WTC11 (cell line): ENCODE measurements at places on chromosomes 6 and 20.
A peak's percentile ranks its signal among the peaks of the same experiment; 100 is the strongest.

DNA sequence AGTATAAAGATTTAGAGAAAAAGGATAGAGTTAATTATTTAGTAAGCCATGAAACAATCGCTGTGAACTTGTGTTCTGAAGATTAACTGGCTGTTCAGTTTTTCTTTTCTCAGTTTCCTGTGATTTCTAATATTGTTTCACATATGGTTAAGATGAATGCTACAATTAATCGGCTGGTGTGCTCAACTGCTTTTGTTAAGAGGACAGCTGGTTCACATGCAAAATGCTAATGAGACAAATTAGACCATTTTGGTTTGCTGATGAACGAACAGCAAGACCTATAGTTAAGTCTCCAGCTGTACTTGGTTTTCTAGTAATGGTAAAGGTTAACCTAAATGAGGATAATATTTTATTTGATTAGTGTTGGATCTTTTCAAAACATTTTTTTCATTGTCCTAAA is 10.8 kb upstream of the NHSL1 start:
- no peak for DNase-seq

DNA sequence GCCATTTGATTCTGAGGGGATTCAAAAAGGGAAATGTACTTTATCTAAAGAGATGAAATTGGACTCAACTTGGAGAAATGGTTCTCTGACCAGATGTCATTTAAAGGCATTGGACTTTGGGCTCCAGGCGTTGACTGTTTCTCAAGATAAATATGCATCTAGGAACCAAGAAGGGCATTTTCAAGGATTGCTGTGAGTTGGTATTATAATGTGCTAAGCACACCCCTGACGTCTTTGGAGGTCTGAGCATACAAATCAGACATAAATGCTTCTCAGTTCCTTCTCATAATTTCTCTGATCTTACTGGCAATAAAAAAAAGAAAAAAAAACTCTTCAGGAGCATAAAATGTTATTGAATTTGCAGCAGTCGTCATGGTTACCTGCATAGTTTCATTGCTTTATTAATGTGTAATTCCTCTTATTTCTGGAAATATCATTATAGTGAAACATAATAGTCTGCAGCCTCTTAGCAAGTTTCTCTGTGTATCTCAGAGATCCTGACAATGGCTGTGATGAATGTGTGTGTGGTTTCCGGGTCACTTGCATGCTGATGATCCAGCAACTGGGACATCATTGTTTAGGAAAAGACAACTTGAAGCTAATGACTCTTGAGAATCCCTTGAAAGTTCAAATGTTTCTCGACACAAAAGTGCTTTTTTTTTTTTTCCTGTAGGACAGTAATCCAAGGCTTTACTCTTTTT is 136.0 kb downstream of the AIG1 start:
- DNase-seq = no peak

- DNase-seq = no peak
These were observed 24.2 kb upstream of the SIRPA start for GRCh38 chr20:1870792-1871550.

DNA sequence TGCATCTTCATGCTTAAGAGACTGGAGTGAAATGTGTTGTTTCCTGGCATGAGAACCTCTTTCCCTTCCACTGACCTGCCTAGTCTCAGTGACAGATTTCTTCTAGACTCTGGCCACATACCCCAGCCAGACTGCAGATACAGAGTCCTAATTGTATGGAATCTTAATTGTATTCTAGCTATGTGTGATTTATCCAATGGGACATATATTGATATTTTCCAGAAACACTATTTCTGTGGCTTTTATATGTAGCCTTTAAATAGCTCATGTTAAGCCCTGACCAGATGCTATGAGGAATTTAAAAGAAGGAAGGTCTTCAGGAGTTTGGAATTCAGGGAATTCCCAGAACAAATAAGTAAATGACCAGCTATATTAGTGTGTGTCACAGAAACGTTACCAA is 99.0 kb downstream of the FIG4 start:
- DNase-seq = no peak

- DNase-seq = peak; percentile 42
These were observed 469.4 kb upstream of the SLC35B3 start for GRCh38 chr6:8904754-8905153.

DNA sequence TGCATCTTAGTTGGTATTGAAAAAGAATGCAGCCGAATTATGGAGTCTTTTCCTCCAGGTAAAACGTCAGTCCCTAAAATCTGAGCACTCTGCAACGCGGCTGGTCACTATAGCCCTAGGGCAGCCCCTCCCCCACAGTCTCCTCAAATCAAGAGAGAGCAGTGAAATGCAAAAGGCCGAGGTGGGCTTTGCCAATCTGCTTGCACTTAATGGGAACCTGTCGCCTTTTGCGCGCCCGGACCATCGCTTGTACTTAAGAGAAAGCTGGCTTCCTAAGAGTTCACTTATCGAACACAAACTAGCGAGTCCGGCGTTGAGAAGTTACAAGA is 447 bp downstream of the MCM3 start:
- DNase-seq = peak; percentile 76

DNA sequence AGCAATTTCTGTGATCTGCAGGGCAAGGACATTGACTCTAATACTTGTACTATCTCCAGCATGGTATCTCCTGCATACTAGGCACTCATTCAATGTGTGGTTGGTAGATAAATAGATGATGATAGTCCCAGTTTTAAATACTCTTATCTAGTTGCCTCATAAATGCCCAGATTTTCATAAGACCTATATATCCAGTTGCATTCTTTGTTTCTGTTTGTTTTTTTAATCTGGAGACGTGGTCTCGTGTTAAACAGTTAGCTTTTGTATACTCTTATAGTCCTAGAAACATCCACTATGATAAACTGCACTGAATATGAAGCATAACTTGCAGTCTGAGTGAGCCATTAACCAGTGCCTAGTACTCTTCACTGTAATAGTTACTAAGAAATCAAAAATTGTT is 35.5 kb upstream of the SUMO4 start:
- DNase-seq = no peak

DNA sequence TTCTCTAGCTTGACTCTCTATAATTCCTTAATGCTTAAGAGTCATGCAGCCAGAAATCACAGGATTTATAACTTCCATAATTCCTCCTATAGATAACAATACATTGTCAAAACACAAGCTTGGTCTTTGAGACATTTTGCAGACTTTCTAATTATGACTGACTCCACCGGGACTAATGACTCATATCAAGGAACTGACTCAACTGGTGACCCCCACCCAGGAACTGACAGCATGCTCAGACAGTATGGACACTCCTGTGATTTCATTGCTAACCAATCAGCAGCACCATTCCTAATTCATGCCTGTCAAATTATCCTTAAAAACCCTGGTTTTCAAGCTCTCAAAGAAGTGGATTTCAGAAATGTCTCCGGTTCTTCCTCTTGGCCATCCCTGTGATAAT is 670.5 kb upstream of the IMPG1 start:
- DNase-seq = no peak

DNA sequence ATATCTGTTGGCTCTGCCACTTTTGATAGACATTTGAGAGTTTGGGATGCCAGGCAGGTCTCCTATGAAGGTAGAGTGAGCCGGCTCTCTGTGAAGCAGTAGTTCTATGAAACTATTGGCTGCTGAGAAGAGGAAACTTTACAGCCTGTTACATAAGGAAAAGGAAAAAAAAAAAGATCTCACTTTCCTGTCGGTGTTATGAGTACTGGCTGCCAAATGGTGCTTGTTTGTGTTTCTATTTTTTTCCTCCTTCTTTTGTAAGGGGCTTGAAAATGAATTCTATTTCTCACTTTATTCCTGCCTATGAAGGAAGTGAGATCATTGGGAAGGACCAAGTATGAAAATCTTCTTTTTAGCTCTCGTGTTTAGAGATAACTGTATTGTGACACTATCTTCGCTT is 73.1 kb upstream of the CLDN20 start:
- DNase-seq = no peak

- no peak for DNase-seq
These were observed 129.5 kb downstream of the INSM1 start for GRCh38 chr20:20497242-20497978.

DNA sequence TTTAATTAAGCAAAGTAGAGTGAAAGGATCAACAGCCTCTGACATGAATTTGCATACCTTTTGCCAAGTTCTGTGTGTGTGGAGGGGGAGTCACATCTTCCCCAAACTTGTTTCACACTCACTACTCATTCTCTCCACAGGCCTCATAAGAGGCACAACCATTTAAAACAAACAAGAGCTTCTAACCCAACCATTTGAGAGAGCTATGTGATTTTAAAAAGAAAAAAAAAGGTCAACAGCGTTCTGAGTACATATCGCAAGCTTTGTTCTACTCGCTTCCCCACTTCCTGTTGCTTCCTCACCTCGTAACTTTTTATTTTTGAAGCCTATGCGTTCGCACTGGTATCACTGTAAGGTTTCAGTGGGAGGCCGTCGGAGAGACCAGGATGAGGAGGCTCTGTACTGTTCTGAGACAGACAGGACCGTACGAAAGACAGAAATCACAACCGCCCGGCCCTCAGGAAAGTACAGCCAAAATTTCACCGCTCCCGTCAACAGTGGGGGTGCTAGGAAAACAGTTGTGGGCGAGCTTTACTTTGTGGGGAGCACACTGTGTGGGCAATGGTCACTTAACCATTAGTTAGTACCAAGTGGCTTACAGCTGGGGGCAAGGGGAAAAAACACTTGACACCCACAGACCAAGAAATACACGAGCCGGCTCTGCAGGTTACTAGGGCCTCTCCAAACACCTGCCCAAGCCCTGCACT is 61.3 kb downstream of the TRERF1 start:
- no peak for DNase-seq

DNA sequence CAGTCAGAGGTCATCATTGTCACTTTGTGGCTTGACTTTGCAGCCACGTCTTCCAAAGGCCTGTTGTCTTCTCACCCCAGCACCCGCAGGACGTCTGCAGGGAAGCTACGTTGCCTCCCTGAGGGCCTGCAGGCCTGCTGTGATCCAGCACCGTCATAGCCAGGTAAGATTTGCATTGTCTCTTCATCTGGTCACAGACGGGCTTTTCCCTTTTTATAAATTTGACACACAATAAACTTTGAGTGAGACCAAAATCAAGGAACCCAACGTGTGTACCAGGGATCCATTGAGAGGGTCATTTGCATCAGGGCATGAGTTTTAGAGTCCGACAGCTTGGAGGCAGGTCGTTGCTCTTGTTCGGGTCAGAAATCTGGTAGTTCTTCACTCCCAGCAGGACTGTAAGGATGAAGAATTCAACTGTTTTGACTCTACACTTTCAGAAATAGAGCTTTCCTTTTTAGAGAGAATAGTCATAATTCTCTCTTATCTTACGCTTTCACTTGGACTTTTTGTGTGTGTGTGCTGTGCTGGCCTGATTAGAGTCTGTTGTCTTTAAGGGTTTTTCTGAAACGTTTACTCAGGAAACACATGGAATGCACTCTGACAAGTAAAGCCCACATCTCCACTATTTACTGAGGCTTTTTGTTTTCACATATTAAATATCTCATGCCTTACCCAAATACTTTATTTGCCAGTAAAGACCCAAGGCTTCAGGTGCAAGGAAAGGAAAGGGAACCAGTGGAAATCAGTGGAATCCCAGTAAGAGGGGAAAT is 177.2 kb upstream of the TAB2 start:
- DNase-seq = no peak

GRCh38 chr20:44117296-44118184 is 69.4 kb downstream of the JPH2 start:
- no peak for DNase-seq

DNA sequence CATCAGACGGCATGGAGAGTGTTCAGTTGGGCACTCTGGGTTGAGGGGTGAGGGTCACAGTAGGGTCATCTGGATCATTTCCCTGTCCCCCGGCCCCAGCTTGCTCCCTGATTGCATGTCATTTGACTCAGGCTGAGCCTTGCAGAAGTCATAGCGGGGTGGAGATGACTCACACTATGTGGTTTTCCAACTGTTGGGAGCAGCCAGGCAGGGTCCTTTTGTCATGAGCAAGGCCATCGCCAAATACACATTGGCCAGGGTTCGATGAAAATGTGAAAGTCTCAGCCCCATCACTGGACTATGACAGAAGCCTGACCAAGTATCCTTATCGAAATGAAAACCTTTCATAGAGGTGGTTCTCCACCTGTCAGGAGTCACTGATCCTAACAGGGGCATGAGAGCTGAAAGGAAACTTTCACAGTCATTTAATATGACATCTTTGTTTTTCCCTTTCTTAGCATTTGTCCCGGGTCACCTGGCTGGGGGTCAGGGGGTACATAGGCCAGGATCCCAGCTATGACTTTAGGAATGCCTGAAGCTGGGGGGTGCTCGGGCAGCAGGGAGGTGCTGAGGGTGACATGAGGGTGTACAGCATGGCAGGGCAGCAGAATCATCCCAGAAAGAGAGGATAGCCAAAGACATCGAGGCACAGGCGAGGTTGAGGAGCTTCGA is 70.2 kb upstream of the CD93 start:
- no peak for DNase-seq

GRCh38 chr6:39923394-39923793 is 10.9 kb downstream of the MOCS1 start:
- DNase-seq = no peak

DNA sequence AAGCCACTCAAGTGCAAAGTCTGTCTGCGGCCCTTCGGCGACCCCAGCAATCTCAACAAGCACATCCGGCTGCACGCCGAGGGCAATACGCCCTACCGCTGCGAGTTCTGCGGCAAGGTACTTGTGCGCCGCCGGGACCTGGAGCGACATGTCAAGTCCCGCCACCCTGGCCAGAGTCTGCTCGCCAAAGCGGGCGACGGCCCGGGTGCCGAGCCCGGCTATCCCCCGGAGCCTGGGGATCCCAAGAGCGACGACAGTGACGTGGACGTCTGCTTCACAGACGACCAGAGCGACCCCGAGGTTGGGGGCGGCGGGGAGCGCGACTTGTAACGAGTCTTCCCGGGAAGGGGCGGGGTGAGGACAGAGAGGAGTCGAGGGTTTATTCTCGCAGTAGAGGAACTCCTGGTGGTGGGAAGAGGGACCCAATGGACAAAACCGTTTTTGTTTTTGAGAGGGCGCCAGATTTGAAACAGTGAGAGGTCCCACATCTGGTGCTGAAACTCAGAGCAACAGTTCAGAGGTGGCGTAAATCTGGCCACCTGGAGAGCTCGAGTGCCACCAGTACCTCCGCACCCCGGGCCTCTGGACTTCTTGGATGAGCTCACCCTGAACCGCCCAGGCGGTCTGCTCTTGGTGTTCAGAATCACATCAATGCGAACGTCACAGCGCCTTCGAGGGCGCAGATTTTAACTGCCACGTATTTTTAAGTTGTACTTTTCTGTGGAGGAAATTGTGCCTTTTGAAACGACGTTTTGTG is 8.0 kb downstream of the PRDM13 start:
- DNase-seq = peak; percentile 68

DNA sequence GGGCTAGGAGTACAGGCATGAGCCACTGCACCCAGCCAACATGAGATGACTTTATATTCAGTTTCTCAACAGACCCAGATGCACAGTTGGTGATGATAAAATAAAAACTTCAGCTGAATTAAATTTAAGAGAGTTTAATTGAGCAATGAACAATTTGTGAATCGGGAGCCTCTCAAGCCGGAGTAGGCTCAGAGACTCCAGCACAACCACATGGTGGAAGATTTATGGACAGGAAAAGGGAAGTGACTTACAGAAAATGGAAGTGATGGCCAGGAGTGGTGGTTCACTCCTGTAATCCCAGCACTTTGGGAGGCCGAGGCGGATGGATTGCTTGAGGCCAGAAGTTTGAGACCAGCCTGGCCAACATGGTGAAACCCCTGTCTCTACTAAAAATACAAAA is 10.4 kb upstream of the BCAS4 start:
- DNase-seq = no peak
